ENCODE measurements at places on chromosomes 11 and 22.

GRCh38 chr11:69953356-69953755, 124.8 kb upstream of the ANO1 start:
- no peak for DNase-seq

DNA sequence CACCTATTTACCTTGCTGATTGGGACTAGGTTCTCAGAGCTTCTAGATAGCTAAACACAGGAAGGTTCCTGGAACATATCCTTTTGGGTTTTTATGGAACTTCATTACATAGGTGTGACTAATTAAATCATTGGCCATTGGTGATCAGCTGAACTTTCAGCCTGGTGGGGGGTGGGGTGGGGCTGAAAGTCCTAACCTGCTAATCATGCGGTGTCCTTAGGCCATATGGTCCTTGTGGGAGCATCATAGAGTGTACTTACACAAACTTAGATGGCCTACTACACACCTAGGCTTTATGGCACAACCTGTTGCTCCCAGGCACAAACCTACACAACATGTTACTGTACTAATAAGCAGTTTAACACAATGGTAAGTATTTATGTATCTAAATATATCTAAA, 8.6 kb upstream of the SELENOH start:
- DNase-seq: no peak

GRCh38 chr11:125957618-125958332, 11.9 kb downstream of the VSIG10L2 start:
- no peak for DNase-seq

DNA sequence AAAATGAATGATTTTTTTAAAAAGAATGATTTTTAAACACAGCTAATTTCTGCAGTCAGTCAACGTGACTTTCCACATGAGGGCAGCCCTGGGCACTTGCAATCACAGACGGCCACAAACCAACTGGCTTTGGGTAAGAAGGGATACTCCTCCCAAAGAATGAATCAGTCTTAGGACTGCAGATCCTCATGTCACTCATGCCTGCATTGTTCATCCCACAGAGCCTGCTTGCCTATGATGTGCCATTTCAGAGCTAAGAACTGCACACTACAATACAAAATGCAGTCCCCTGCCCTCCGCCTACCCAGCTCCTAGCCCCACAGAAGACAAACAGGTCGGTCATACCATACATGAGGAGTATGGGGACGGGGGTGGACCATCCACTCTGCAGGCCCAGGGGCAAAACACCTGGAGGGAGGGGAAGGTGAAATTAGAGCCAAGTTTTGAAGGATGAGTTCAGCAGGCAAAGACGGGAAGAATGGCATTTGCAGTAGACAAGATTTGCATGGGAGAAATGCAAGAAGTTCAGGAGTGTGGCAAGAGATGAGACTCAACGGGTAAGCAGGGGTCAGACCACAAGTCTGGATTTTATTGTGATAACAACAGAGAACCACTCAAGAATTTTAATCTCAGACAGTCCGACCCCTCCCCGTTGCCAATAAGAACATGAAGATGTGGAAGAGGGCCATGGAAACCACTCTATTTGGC, 24.7 kb downstream of the PACSIN2 start:
- no peak for DNase-seq

GRCh38 chr11:79185351-79185750, 255.5 kb downstream of the TENM4 start:
- DNase-seq: no peak

GRCh38 chr11:81995889-81996288, 737.8 kb downstream of the FAM181B start:
- DNase-seq: no peak

DNA sequence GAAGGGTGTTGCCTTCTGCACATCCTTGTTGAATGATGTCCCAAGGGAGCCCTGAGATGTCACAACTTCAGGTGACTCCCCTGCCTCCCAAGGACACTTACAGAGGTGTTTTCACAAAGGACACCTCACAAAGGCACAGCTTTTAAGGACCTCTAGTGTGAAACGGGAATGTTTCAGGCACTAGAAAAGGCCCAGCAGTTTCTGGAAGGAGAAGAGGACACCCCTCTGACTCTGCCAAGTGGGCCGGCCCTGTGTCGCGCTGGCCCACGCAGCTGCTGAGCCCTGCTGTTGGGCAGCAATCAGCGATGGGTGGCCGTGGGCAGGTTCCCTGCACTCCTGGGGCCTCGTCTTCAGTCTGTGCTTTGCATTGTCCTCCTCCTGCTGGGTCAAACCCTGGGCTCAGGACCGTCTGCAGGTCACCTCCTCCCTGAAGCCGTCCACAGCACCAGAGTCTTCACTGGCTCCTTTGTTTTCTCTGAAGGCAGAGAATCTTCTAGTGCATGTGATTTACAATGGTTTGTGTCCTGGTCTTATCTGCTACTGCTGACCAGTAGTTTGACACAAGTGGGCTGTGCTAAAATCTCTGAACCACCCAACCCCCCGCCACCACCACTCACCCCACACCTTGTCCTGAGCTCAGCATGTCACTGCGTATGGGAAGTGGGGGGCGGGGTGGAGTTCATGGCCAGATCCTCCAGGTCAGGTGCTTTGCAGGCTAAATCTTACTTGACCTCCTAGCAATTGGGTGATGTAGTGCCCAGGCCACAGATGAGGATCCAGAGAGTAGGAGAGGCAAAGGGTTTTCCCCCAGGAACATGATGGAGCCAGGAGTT, 3.2 kb downstream of the LINC01488 start:
- no peak for DNase-seq
